ENCODE measurements at places on chromosomes 16 and 17. TPM values are rescaled to one million over a fixed set of nuclear protein-coding genes. Genes with fewer than 3 reads are reported as not detected.
A peak's percentile ranks its signal among the peaks of the same experiment; 100 is the strongest.

DNA sequence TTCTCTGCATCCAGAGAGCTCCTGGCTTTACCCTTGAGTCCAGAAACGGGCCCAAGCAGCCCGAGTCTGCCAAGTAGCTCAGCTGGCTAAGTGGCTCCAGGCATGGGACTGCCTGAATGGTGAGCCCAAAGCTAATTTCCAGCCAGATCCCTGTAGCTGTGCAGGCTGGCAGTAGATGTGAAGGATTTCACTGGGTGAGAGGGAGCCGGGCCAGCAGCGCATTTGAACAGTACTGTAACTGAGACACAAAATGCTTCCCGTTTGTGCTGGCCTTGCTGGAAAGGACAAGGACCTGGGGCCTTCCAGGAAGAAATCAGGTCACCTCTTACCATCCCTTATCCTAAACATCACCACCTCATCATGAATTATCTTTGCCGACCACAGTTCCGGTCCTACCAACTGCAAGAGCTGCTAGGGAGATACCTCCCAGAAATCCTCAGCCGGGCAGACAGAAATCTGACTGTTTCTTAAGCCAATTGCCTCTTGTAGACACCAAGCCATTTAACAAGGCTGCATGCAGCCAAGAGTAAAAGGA, 3.7 kb downstream of the TIMP2 start:
- H3K27me3 ChIP-seq, result no peaks in the 10 kb centered on the region
- no peaks in the 10 kb centered on the region for H3K36me3 ChIP-seq
- no peak for DNase-seq
- H3K4me1 ChIP-seq, result peaks cover 87% of the 10 kb centered on the region
- peak overlapping the region; percentile 93 for H3K27ac ChIP-seq

GRCh38 chr16:79257953-79258490, 342.5 kb downstream of the MAF start:
- no peak overlapping the region for H3K27ac ChIP-seq
- H3K27me3 ChIP-seq, result no peaks in the 10 kb centered on the region
- H3K36me3 ChIP-seq, result no peaks in the 10 kb centered on the region
- no peak overlapping the region for H3K4me3 ChIP-seq
- peaks cover 12% of the 10 kb centered on the region for H3K4me1 ChIP-seq
- DNase-seq, result no peak

- peaks cover 17% of the 10 kb centered on the region for H3K36me3 ChIP-seq
- no peak overlapping the region for H3K27ac ChIP-seq
- H3K4me1 ChIP-seq, result no peaks in the 10 kb centered on the region
- H3K27me3 ChIP-seq, result no peaks in the 10 kb centered on the region
- DNase-seq, result no peak
These were observed 19.5 kb downstream of the MARVELD3 start for GRCh38 chr16:71645450-71645849.

DNA sequence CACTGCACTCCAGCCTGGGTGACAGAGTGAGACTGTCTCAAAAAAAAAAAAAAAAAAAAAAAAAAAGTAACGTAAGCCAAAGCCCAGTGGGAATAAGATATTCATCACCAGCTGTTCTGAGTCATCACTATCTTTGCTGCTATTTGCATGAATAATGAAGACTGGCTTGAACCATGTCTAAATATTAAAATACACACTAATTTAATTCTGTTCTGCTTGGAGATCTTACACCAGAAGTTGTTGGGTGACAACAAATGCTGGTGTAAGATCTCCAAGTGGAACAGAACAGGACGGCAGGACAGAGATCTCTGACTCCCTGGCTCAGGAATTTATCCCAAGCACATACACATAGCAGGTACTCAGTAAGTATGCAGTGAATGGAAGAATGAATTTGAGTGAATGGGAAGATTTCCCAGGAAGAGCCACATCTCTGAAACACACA, 19.6 kb downstream of the DNAH17 start:
- no peak for DNase-seq
- H3K4me3 ChIP-seq, result no peak overlapping the region
- no peaks in the 10 kb centered on the region for H3K36me3 ChIP-seq
- H3K27ac ChIP-seq, result no peak overlapping the region

DNA sequence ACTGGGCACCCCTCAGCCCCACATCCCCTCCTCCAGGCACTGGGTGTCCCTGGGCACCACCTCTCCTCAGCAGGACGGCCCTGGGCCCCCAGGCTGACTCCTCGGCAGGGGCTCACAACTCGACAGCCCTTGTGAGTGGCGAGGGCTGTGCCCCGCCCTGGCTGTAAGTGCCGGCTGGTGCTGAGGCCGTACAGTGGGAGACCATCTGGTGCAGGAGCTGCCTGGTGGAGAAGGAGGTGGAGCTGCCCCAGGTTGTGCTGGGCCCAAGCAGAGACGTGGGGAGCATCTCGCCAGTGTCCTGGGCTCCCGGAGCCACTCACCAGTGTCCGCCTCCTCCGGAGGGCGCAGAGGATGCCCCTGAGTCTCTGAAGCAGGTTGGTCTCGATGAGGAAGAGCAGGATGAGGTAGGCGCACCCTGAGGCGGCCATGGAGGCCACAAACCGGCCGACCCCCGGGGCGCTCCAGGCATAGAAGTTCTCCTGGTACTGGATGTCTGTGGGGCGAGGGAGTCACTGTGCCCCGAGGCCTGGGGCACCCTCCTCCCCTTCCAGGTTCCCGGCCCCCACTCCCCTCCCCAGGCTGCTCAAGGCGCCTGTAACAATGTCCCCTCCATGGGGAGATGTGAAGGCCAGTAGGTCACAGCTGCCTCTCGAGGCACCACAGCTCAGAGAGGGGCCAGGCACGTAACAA, 15.1 kb upstream of the RNPS1 start:
- H3K4me1 ChIP-seq, result no peaks in the 10 kb centered on the region
- no peak for DNase-seq

DNA sequence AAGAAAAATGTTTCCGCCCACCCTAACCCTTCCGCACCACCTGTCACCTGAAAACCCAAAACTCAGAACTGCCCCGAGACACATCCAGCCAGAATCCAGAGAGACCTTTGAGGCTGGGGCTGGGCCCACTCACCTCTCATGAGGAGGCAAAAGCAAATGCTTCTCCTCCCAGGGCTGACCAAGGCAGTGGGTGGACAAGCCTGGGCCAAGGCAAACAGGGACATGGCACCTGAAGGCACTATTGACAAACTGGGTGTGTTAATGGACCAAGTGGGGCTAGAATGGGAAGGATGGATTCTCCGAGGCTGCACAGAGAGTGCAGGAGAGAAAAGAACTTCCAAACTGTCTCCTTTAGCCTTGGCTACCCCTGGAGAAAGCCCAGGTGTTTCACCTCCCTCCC, 54.4 kb downstream of the SOX9 start:
- no peak for DNase-seq
- H3K27ac ChIP-seq, result no peak overlapping the region
- H3K36me3 ChIP-seq, result no peaks in the 10 kb centered on the region
- no peak overlapping the region for H3K4me3 ChIP-seq
- no peaks in the 10 kb centered on the region for H3K4me1 ChIP-seq

DNA sequence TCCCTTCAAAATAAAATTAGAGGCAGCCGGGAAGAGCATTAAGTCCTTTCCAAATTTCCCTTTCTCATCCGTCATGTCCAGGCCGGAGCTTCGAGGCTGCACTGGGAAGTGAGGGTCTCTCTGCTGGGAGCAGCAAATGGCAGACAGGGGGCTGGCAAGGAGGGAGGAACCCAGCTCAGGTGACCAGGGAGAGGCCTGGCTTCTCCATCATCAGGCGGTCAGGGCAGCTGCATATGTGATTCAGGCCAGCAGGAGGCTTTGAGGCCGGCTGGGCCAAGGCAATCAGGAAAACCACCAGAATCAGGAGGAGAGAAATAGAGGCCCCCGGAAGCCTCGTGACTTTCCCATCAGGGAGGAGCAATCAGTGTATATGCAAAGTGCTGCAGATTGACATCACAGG, 85.0 kb upstream of the RPL38 start:
- no peak for DNase-seq
- no peaks in the 10 kb centered on the region for H3K36me3 ChIP-seq
- no peak overlapping the region for H3K27ac ChIP-seq
- peaks cover 4% of the 10 kb centered on the region for H3K27me3 ChIP-seq

DNA sequence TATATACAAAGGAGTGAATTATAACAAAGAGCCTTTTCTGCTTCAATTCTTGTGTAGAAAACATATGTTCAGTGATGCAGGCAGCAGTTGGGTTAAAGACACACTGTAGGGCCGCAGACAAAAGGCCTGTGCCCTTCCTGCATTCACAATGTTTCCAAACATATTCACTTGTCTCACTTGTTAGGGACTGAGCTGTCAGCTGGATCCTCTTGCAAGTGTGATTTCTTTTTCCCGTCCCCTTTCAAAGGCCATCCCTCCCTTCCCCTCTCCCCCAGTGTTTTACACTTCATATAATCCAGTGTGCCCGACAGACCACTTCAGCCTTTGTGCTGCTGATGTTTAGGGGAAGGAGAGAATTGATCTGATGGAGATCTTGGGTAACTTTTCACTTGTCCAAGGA, 217.0 kb downstream of the FTO start:
- no peaks in the 10 kb centered on the region for H3K27me3 ChIP-seq
- H3K27ac ChIP-seq, result no peak overlapping the region
- no peak for DNase-seq
- no peak overlapping the region for H3K4me3 ChIP-seq

- peak overlapping the region; percentile 95 for H3K27ac ChIP-seq
- no peak for DNase-seq
- H3K36me3 ChIP-seq, result no peaks in the 10 kb centered on the region
- no peaks in the 10 kb centered on the region for H3K27me3 ChIP-seq
- H3K4me3 ChIP-seq, result peak overlapping the region; percentile 80
- peaks cover 80% of the 10 kb centered on the region for H3K4me1 ChIP-seq
These were observed 70.8 kb downstream of the ABR start for GRCh38 chr17:1108765-1109605.

GRCh38 chr16:85673529-85674417, 15.0 kb downstream of the GINS2 start:
- H3K4me3 ChIP-seq, result no peak overlapping the region
- peaks cover 11% of the 10 kb centered on the region for H3K4me1 ChIP-seq
- peak overlapping the region; percentile 5 for H3K27ac ChIP-seq
- DNase-seq, result no peak

DNA sequence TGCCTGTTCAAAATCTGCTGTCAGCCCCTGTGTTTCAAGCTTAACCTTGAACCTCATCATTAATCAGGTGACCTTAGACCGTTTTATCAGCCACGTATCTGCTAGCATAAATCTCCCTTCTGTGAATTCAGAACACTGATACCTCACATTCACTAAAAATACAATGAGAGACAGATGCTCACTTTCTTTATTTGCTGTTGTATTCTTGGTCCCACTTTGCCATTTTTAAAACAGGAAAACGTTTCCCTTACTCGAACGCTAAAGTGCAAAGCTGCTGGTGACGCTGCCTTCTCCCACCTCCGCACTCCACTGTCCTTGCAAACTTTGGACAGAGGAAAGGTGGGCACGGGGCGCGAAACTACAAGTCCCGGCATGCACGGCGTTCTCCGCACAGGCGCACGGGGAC, 220 bp upstream of the ARHGAP44 start:
- DNase-seq, result no peak
- H3K27ac ChIP-seq, result peak overlapping the region; percentile 75
- H3K4me1 ChIP-seq, result peaks cover 15% of the 10 kb centered on the region

- H3K27ac ChIP-seq, result no peak overlapping the region
- no peak overlapping the region for H3K4me3 ChIP-seq
- H3K36me3 ChIP-seq, result no peaks in the 10 kb centered on the region
- no peaks in the 10 kb centered on the region for H3K4me1 ChIP-seq
- DNase-seq, result no peak
These were observed 85.7 kb upstream of the CACNG3 start for GRCh38 chr16:24170407-24170806.

DNA sequence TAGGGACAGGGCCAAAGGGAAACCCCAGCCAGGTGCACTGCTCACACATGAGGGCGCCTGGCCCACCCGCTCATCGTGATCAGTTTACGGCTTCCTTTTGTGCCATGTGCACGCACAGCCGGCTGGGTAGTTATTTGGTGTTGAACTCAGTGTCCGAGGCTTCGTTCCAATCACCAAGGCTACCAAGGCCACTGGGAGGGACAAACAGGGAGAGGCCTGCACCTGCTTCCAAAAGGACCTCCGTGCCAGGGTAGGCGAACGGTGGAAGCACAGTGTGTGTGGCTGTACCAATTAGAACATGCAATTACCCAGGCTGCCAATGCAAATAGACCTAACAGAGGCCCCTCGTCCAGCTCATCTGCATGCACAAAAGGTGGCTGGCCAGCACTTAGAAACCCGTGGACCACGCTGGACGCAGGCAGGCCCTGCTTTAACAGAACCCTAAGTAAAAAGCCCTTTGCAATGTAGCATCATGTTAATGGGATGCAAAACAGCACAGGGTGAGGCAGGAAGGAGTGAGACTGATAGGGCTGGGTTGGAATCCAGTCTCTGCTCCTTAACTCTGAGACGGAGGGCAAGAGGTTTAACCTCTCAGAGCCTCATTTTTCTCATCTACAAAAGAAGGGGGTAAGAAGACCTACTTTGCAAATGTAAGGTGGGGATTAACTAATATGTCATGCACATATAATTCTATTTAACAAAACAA, 204.0 kb downstream of the XYLT1 start:
- H3K4me3 ChIP-seq, result no peak overlapping the region
- no peak for DNase-seq
- no peaks in the 10 kb centered on the region for H3K27me3 ChIP-seq
- peaks cover 26% of the 10 kb centered on the region for H3K4me1 ChIP-seq
- H3K36me3 ChIP-seq, result no peaks in the 10 kb centered on the region
- H3K27ac ChIP-seq, result no peak overlapping the region

DNA sequence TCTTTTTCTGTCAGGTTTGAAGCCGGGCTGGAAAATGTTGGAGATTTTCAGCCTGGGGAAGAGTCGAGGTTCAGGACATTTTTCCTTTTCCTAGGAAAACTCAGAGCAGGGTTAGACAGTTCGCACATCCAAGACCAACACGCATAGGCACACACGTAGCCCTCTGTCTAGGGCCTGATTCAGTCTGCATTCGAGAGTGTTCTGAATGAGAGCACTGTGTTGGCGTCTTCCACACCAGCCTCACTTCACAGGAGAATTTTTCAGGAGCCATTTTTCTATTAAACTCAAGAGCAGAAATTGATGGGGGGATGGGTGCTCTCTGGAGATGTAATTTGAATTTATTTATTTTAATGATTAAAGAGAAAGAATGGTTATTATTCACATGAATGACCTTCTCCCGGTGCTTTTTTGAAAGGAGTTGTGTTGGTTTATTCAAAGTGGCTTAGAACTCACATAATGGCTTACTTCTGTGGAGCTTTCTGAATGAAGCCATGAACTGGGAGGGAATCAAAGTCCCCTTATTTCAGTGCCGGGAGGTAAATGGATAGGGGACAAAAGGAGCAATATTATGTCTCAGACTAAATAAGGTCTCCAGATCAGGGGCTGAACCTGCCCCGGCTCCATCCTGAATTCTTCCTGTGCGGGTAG, 194.3 kb downstream of the CCDC182 start:
- no peaks in the 10 kb centered on the region for H3K27me3 ChIP-seq
- no peak overlapping the region for H3K27ac ChIP-seq
- no peak for DNase-seq

The KRT36 gene
- total RNA-seq, result not detected

The TBC1D3D gene
- 0.40 TPM for total RNA-seq

The SIRT7 gene
- total RNA-seq, result 18.6 TPM

The ZMYND15 gene
- 0.23 TPM for total RNA-seq

The DRC3 gene
- 1.8 TPM for total RNA-seq

All from esophagus muscularis mucosa (tissue), 4 donors.